ENCODE measurements at places on chromosomes 3 and 15. TPM values are rescaled to one million over a fixed set of nuclear protein-coding genes. Genes with fewer than 3 reads are reported as not detected.

DNA sequence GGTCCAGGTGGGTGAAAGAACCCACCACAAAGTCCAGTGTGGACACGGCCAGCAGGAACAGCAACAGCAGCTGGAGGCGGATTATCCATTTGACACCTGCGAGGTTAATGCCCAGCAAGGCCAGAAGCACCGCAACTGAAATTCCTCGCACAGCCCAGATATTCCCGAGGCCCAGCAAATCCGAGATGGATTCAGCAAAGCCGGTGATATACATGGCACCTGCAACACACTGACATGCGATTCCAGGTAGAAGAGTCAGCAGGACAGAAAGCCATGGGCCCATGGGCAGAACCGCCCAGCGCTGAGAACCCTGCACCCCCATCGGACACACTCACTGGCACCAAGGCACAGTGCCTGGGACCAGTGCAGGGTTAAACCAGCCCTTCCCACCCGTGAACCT, 34.8 kb downstream of the SLC12A8 start:
- DNase-seq = no peak

GRCh38 chr3:134644731-134645514, 5.9 kb downstream of the KY start:
- no peak for DNase-seq

Gene POPDC2
- polyA plus RNA-seq = 1.2 TPM

Gene HEMK1
- polyA plus RNA-seq = 17.3 TPM

Gene CA12
- 40.9 TPM for polyA plus RNA-seq

DNA sequence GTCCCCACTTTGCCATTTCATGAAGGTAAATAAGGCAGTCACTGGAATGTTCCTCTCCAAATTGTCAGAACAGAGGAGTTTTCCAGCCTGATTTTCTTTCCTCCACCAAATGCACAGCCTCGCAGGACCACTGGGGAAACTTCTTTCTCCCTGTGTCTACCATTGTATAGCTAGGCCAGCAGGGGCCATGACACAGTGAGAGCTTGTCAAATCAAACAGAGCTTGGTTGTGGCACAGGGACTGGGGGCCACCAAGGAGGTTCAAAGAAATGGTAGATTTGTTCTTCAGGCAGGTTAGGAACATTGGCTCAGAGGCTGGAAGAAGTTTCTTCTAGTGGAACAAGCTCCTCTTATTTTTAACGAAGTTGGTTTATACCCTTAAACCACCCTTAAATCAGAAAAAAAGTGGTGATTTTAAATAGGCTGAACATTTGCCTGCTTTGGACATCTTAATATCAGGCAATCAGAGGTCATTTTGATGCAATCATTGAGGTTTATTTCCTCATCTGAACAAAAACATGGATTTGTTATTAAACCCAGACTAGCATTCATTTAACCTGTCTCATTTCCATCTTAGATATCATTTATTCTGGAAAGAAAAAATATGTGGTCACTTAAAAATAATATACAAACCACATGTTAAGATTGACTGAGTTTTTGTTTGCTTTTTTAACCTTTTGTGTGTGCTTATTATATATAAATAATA, 105.6 kb downstream of the GTPBP8 start:
- peak; percentile 15 for DNase-seq

- DNase-seq = peak; percentile 15
Measured at GRCh38 chr3:193030276-193030675, 112.6 kb upstream of the MB21D2 start.

Gene CCR8
- not detected for polyA plus RNA-seq

DNA sequence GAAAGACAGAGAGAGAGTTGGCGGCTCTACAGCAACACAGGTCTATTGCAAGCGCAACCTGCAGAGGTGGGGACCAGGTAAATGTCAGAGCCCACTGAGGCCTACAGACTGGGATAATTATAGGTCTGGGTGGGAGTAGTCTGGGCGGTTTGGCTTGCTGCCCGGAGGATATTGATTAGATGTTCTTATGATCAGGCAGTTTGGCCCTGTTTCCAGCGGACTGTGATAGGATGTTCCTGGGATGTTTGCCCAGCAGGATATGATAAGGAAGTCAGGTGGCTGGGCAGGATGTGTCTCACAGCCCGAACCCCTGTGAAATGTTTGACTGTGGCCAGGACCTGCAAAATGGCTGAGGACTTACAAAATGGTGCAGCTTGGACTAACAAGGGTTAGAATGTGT, 364.9 kb downstream of the NAALADL2 start:
- DNase-seq = no peak

All from GM23248 (cell line).